Stimulated activated CD8-positive, alpha-beta memory T cell treated with anti-CD3 and anti-CD28 coated beads, Interleukin-15, amount 100 ng/mL, for 1 hour (primary cell): ENCODE measurements at places on chromosomes 1 and 21.

DNA sequence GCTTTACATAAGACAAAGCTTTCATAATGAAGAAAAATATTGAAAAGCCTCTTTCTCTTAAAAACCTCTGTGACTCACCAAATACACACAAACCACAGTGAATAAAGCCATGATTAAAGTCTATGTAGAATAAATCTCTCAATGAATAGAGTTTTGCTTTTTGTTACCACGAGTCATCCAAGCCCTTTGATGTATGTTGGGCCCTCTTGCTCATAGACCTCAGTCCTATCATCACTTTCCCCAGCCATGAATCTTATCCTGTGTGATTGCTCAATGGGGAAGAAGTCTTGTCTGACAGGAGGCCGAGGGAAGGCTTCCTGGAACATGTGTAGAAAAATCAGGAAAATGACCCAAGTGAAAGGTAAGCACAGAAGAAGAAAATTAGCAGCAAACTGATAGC, 60.8 kb downstream of the NGF start:
- no peak for DNase-seq

DNA sequence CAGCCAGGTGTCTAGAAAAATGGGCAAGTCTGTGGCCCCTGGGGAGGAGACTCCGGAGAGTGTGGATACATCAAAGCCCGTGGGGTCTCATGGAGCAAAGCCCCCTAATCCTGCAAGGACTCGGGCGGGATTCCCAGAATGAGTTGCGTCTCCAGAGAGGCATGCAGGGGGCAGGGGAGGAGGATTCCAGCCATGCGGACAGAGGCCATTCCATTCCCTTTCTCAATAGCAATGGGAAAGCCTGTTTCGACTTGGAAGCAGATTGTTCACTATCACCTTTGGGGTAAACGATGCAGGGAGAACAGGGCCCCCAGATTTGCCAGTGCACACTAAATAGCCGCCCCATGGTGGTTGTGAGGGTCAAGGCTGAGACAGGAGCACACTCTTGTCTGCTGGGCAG, 15.4 kb upstream of the PRDM15 start:
- DNase-seq, result no peak

- DNase-seq, result no peak
Measured at GRCh38 chr1:40243351-40243750, 4.4 kb upstream of the TMCO2 start.

- DNase-seq, result no peak
Measured at GRCh38 chr1:63621698-63622097, 28.5 kb downstream of the PGM1 start.
